ENCODE measurements at places on chromosomes 4 and X. TPM values are rescaled to one million over a fixed set of nuclear protein-coding genes. Genes with fewer than 3 reads are reported as not detected.

GRCh38 chr4:122476126-122476525 lies 19.6 kb upstream of the IL2 start:
- DNase-seq: no peak

DNA sequence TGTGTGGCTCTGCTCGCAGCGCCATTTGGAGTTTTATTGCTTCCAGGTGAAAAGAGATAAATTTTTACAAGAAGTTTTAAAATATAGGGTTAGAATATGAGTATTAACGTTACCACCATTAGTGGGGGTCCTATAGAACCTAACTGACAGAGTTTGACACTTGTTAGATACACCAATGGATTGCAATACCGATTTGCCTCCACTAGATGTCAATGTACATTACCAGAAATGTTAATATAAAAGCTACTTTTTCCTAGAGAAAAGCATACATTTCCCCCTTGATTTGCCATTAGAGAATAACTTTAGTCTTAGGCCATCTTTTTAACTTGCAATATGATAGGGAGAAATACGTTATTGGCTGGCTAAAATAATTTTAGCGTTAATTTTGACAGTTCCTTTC lies 108.4 kb downstream of the LINC00632 start:
- DNase-seq: no peak

- no peak for DNase-seq
Observed at GRCh38 chrX:110265661-110266060, 52.2 kb downstream of the AMMECR1 start.

GRCh38 chrX:7215842-7216241 lies 67.9 kb upstream of the PUDP start:
- no peak for DNase-seq

DNA sequence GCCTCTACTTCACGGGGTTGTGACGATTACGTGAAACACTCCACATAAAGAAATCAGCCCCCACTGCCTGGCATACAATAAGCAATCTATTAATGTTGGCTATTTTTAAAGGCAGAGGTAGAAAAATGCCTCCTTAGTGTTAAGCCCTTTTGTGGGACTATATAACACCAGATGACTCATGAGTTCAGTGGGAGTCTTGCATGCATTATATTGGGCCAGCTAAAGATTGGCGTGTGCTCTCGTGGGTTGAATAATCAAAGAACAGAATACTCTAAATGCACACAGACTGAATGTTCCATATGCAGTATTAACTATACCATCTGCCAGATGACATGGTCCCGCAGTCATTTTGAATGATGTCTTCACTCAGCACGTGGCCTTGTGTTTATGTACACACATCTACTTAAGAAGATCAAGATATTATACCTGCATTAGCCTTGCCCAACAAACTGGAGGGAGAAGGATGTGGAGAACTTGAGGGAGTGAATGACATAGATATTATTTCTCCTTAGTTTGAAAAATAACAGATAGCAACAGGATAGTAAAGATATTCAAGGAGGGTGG lies 85.0 kb upstream of the MYOZ2 start:
- DNase-seq: no peak

DNA sequence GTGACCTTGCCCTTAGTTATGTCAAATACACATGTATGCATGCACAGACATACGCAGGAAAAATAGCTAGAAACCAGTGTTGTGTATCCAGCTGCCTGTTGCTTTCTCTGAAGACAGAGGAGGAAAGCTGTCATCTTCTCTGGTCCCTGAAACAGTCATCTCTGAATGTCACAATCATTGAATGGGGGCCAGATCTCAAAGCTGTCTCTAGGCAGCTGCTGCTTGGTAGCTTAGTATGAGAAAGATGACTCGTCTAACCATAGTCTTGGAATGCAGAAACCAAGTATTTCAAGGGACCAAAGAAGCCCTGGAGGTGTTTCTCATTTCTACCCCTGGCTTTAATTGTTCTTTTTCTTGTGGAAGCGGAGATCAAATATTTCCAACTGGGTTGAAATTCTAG lies 4.0 kb downstream of the GRIA3 start:
- no peak for DNase-seq

Gene TMEM271
- total RNA-seq: not detected

Gene LRIT3
- total RNA-seq: 0.47 TPM

Gene COX7B2
- not detected for total RNA-seq

Gene NLGN3
- 1.4 TPM for total RNA-seq
